ENCODE measurements at places on chromosomes 7 and 10. TPM values are rescaled to one million over a fixed set of nuclear protein-coding genes. Genes with fewer than 3 reads are reported as not detected.
A peak's percentile ranks its signal among the peaks of the same experiment; 100 is the strongest.

DNA sequence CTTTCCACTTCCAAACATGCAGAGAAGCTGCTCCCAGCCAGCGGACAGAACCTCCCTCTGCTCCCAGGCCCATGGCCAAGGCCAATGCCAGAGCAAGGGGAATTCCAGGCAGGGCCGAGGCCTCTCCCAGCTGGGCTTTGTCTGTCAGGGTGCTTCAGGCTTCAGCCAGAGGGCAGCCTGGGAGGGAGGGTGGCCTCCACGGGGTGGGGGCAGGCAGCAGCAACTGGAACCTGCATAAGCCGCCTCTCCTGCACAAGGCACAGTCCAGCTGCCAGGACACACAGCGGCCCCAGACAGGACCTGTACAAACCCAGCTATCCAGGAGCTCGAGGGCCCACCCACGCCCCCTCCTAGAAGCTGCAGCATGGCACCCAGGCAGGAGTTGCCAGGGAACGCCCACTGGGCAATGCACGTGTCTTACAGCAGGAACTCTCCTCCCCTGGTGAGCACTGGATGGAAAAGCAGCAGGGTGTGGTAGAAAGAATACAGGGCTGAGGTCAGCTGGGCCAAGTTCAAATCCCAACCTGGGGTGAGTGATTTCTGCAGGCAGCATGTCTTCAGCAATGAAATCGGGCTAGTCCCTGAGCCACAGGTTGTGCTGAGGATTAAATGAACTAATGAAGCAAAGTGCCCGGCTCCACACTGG, 7.6 kb downstream of the FAM53B start:
- peak; percentile 65 for DNase-seq

- peak; percentile 35 for DNase-seq
Measured at GRCh38 chr10:72694476-72695369, 2.8 kb downstream of the MCU start.

DNA sequence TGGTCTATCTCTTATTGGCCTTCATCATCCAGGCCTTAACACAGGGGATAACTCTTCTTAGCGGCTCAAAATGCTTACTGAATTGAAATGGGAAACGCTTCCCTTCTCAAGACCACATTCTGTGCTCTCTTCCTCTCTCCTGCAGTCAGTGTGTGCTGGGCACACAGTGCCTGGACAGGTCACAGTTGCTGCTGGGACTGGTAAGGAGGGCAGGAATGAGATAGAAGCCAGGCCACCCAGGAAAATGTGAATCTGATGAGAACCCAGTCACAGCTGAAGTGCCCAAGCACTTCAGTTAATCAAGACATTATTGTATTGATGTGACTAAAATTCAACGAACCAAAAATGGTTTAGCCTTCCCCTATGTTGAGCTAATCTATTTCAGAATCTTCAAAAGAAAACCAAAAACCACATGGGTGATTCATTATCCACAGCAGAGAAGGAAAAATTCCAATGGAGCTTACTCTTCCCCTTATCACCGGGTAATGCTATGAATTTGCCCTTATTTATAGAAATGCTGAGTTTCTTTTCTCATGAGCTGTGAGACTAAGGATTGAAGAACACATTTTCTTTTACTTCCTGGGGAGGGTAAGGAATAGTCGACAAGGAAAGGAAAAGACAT, 41.2 kb upstream of the PLPP4 start:
- DNase-seq, result peak; percentile 53

GRCh38 chr7:22346383-22347107, 10.4 kb downstream of the RAPGEF5 start:
- DNase-seq, result no peak

MEOX2 gene
- not detected for total RNA-seq

CCDC172 gene
- total RNA-seq, result not detected

Data from Daoy (cell line).